ENCODE measurements at places on chromosomes 12 and 14.

- DNase-seq: no peak
These were observed 122.3 kb downstream of the METTL25 start for GRCh38 chr12:82480606-82481005.

GRCh38 chr12:966724-967123 is 17.2 kb upstream of the RAD52 start:
- DNase-seq: no peak

DNA sequence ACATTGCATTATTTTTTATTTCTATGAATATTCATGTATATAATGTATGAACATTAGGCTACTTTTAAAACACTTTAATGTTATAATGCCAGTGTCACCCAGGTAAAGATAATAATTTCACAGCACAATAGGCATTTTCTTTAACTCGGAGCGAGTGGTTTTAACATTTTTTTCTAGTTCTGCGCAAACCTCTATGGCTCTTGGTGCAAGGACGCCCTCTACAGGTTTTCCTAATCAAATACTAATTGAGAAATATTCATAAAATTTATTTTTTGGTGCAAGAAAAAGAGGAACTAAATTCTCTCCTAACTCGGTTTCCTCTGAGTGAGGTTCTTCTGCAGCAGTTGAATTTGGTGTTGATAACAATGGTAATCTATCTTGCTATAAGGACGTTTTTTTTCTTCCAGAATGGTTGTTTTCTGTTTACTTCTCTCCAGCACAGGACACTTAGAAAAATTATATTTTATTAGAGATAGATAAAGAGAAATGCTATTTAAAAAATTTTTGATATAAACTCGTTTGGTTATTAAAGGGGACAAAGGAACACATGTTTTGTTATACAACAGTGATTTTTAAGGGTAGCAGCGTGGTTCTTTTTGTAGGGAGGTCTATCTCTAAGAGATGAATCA is 2.4 kb upstream of the WIF1 start:
- no peak for DNase-seq

- no peak for DNase-seq
These were observed 67.1 kb downstream of the TUNAR start for GRCh38 chr14:95943699-95944098.

GRCh38 chr12:80025638-80026037 is 73.7 kb upstream of the OTOGL start:
- no peak for DNase-seq

DNA sequence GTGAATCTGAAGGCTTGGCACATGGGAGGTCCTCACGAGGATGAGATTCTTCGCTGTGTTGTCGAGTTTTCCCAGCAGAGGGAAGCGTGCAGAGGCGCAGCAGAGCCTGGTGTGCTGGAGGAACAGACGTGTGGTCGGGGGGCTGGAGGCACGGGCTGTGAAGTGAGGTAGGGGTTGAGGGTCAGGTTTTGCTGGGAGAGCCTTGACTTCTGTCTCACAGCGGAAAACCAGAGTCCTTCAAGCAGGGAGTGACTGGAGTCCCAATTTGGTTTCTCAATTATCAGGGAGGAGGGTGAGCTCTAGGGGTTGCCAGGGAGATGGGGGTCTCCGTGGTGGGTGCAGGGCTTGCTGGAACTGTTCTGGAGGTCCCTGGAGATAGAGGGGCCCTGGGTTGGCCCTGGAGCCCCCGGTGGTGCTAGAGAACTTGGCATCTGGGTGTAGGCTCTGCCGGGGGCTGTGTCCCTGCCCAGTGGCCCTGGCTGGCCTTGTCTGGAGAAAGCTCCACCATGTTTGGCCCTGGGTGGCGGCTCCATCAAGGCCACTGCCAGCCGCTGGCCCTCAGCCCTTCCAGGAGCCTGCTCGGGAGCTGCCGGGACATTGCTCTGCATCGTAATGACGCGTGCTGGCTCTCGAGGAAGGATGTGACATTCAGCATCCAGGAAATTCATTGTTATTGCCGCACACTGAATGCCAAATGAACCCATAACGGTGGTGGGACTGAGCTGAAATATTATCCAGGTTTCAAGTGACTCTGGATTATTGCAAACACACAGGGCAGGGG is 215.7 kb downstream of the KIF26A start:
- no peak for DNase-seq

GRCh38 chr12:1919284-1919683 is 832 bp upstream of the CACNA2D4 start:
- DNase-seq: no peak

GRCh38 chr12:19482036-19482435 is 42.7 kb downstream of the AEBP2 start:
- no peak for DNase-seq

DNA sequence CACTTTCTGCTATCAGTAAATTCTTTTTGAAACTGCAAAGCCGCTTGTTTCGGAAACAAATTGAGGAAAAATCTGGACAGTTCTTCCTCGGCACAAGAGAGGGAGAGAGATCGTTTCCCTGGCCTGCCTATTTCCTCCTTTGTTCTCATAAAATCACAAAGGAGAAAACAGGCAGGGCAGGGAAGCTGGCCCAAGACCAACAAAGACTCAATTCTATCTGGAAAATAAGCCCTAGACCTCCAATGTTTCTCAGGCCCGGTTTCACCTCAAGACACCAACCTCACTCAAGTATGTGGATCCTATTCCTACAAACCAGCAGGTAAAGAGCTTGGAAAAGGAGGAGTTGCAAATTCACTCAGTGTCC is 19.5 kb downstream of the DICER1 start:
- no peak for DNase-seq

GRCh38 chr14:96503306-96503679 is 1.1 kb downstream of the PAPOLA start:
- DNase-seq: no peak

DNA sequence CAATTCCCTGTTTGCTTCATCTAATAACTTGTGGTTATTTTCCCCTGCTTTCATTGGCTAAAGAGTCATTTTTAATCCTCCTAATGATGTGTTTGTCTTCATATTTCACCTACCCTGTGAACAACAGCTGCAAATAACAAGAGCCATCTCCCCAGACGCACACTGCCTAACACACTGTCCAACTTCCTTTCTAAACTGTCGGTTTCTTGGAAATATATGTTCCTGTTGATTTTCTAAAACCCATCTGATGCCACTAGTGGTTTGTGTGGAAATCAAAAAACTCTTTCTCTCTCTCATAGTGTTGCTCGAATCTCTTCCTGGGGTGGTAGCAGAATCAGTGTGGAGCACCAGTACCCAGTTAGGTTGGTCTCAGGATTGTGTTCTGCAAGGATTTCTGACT is 226.9 kb downstream of the EPS8 start:
- no peak for DNase-seq

DNA sequence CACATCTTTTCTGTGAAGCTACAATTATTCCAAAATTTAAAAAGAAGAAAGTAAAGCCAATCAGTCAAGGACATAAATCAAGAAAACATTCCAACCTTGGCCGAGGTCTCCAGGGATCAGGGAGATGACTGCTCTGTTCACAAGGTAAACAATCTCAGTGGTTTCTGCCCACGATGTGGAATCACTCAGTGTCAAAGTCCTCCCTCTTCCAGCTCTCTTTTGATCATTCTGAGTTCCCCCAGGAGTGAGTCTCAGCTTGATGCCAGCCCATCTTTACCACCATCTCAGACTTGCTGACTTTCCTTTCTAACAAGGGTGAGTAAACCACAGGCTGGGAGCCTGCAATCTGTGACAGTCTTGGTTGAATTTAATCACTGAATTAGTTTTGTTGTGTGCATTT is 4.8 kb upstream of the SERPINA9 start:
- DNase-seq: no peak

DNA sequence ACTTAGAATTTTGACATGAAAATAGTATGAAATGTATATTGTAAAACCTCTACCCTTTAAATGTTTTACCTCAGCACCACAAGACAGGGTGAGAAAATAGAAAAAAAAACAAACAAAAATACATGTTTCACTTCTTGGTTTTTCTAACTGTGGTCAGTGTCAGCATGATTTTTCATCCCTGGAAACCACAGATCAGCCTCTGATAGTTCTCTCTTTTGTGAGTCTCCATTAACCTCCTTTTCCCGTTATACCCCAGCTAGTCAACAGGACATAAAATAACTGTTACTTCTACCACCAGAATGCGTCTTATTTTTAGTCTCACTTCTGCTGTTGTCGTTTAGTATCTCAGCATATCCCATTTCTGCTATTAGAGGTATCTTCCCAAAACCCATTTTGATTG is 48.3 kb upstream of the KCNMB4 start:
- DNase-seq: no peak

DNA sequence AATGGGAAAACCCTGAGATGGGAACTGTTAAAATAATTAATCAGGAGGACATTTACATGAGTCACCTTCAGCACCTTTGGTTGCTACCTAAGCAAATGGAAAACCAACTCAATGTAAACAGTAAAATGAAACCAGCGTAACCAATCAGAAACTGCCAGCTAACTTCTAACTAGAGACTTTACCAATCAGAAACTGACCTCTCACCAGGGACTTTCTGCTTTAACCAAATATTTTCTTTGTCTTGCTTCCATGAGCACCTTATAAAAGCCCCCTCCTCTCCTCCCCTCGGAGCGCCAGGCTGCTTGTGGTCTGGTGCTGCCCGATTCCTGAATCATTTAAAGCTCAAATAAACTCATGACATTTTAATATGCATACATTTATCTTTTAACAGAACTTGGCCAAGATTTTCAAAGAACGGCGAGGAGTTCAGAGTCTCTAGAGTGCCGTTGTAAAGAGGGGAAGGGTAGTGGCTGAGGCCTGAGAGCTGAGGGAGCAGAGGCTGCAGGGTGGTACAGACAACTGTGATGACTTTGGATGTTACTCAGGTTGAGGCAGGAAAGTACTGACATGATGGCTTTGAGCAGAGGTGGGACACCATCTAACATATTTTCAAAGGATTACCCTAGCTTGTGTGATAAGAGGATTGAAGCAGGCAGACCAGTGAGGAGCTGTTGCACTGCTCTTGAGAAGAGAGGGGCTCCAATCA is 183.6 kb downstream of the CRADD start:
- DNase-seq: no peak

- DNase-seq: no peak
These were observed 119.1 kb downstream of the PTPN11 start for GRCh38 chr12:112537710-112538396.

- no peak for DNase-seq
These were observed 2.1 kb upstream of the GPD1 start for GRCh38 chr12:50101663-50102062.

GRCh38 chr14:100593751-100594624 is 6.8 kb upstream of the BEGAIN start:
- no peak for DNase-seq

DNA sequence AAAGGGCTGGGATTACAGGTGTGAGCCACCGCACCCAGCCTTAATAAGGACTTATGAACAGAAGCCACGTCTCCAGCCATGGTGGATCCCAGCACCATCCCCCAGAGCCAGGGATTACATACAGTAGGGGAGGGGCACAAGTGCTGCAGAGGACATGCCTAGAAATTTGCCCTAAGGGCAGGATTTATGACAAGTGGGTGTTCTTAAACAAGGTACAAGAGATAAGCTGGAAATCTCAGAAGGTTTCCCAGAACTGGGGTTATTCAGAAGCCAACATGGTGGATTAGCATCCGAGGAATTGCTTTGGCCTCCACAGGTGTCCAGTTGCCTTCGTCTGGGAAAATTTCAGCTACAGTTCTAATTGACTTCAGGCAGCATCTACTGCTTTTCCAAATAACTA is 114.4 kb upstream of the EGLN3 start:
- no peak for DNase-seq

- DNase-seq: no peak
These were observed 19.6 kb downstream of the RMST start for GRCh38 chr12:97482143-97482693.

- DNase-seq: no peak
These were observed 447 bp upstream of the NUBPL start for GRCh38 chr14:31560759-31561154.

- DNase-seq: no peak
These were observed at the start of gene CNTN1 for GRCh38 chr12:40691913-40692764. Gene CNTN1 (plus strand): TSS chr12:40692439.

GRCh38 chr12:29283969-29284700 is 96.8 kb downstream of the ERGIC2 start:
- no peak for DNase-seq

DNA sequence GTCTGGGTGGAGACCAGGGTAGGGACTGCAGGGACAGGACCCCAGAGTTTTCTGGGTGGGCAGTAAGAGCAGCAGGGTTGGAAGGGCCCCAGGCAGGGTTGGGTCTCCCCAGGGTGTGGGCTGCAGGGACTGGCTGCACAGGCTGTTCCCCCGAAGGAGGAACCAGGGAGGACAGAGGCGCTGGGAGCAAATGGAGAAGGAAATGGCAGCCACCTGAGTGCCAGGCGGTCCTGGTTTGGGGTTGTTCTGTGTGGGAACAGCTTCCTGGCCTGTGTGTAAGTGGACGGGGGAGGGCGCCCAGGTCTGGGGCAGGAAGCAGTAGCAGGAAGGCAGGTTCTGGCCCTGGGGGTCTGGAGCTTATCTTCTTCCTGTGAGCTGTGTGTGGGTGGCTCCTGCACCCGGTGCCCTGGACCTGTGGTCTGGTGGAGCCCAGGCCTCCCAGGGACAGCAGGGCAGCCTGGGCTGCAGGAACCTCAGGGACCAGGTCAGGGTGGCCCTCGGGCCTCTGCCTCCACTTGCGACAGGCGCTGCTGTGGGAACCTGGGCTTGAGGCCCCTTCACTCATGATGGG is 372.8 kb downstream of the TMEM121 start:
- DNase-seq: no peak

GRCh38 chr14:81341781-81342180 is 58.3 kb downstream of the STON2 start:
- no peak for DNase-seq

DNA sequence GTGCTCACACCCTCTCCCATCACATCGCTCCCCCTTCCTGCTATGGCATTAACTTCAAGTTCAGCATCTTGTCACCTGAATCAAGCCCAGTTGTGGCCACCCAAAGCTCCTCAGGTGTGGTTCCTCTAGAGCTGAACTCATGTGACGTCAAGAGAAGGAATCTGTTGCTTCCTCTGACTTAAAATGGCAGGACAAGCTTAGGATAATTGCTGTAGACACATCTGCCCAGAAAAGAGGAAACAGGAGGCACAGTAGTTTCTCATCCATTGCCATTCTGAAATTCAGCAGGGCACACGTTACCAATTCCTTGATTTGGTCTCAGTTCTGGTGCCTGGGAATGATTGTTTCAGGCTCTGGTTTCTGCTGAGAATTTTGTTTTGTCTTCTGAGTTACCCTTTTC is 52.1 kb downstream of the RCOR1 start:
- no peak for DNase-seq

- no peak for DNase-seq
These were observed 993.3 kb upstream of the TMEM132C start for GRCh38 chr12:127273626-127274025.

DNA sequence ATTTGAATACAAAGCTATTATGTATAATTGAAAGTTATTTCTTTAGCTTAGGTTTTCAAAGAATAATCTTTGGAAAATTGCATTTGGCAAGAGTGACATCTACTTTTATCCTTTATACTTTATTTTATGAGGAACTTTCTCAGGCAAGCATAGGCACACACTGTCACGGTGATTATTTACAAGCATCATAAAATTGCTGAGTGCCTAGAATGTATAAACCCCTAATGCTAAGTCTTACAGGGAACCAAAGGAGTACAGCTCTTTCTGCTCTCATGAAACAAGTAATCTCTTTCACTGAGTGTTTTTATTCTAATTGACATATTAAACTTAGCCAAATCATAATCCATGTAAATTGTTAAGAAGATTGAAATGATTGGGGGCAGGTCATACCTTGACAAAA is 154.9 kb downstream of the FSCB start:
- DNase-seq: no peak

GRCh38 chr12:64318605-64319004 is 72.0 kb downstream of the C12orf56 start:
- no peak for DNase-seq

- DNase-seq: no peak
These were observed 2.8 kb downstream of the CRADD start for GRCh38 chr12:93680006-93680405.
